ENCODE measurements at places on chromosomes 2 and 18.

DNA sequence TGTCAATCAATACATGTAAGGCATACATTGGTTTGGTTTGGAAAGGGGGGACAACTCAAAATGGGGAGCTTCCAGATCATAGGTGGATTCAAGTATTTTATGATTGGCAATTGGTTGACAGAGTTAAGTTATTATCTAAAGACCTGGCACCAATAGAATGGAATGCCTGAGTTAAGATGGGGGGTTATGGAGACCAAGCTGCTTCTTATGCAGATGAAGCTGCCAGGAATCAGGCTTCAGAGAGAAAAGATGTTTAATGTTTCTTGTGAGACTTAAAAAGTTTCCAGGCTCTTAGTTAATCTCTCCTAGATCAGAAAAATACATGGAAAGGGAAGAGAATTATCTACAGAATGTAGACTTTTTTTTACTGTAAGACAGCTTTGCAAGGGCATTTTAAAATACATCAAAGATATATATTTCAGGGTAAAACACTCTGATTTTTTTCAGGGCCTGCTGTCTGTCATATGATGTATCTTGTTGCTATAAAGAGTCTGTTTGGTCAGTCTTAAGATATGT lies 1343.2 kb upstream of the LRRTM1 start:
- DNase-seq = no peak

DNA sequence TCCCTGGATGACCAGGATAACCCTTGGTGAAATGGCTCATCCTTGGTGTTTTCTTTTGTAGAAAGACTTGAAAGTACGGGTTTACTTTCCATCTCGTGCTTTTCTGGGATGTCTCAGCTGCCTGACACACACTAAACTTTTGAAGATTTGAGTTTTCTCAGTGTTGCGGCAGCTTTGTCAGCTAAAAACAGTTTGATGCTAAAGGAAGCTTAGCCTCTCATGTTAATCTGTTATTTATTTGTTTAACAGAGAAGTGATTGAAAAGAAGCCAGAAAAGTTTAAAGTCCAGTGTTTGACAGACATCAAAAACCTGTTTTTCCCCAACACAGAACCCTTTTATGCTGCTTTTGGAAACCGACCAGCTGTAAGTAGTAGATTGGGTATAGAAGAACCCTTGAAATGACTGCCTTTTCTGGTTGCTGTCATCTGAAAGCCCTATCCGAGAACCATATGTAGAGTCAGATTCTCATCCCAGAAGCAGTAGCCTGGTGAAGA lies 72.8 kb downstream of the LPIN1 start:
- DNase-seq = no peak

DNA sequence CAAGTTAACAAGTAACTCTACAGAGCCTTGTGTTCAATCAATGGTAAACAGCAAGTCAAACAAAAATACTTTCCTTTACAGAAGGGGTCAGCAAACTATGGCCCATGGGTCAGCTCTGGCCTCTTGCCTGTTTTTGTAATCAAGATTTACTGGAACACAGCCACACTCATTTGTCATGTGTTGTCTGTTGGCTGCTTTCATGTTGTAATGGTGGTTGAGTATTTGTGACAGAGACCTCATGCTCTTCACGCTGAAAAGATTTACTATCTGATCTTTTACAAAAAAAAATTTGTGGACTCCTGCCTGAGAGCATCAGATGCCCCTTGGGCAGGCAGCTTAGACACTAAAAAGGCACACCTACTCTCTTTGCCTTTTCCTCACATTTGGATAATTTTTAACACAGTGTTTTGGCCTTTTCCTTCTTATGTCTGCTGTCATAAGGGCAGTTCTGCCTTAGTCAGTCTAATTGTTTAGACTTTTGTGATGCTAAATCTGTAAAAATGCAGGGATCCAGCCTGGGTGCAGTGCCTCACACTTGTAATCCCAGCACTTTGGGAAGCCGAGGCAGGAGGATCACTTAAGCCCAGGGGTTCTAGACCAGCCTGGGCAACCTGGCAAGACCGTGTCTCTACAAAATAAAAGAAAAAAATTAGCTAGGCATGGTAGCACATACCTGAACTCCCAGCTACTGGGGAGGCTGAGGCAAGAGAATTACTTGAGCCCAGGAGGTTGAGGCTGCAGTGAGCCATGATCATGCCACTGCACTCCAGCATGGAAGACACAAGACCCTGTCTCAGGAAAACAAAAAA lies 18.3 kb downstream of the IL1B start:
- DNase-seq = no peak

DNA sequence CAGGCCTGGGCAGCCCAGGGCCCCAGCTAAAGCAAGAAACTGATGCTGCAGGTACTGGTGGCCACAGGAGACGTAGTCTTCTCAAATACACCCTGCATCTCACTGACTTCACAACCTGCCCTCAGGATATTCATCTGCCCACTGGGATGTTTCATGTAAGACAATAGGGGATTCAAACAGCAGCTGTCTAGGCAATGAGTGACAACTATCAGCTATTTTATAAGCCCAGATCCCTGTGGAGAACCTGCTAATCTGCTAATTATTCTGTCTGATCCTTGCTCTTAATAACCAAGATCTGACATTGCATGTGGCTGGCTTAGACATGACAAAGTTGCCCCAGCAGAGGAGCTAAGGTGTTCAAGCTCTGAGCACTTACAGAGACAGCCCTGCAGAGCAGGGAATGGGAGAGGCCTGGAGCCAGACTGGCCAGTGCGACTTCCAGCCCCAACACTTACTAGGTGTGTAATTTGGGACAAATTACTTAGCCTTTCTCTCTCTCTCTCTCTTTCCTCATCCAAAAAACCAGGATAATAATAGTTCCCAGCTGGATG lies 28.6 kb downstream of the SIGLEC15 start:
- DNase-seq = no peak

GRCh38 chr18:75257605-75258004 lies 47.0 kb downstream of the TSHZ1 start:
- DNase-seq = no peak

DNA sequence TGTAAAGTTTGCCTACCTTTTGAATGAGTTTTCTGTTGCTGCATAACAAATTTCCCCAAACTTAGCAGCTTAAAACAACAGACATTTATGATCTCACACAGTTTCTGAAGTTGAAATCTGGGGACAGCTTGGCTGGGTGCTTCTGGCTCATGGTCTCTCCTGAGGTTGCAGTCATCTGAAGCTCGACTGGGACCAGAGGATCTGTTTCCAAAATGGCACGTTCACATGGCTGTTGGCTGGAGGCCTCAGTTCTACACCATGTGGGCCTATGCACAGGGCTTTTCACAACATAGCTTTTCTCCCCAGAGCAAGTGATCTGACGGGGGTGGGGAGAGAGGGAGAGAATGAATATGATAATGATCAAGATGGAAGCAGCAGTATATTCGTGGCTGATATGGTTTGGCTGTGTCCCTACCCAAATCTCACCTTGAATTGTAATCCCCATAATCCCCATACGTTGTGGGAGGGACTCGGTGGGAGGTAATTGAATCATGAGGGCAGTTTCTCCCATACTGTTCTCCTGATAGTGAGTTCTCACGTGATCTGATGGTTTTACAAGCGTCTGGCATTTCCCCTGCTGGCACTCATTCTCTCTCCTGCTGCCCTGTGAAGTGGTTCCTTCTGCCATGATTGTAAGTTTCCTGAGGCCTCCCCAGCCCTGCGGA lies 3.5 kb downstream of the RALB start:
- no peak for DNase-seq

DNA sequence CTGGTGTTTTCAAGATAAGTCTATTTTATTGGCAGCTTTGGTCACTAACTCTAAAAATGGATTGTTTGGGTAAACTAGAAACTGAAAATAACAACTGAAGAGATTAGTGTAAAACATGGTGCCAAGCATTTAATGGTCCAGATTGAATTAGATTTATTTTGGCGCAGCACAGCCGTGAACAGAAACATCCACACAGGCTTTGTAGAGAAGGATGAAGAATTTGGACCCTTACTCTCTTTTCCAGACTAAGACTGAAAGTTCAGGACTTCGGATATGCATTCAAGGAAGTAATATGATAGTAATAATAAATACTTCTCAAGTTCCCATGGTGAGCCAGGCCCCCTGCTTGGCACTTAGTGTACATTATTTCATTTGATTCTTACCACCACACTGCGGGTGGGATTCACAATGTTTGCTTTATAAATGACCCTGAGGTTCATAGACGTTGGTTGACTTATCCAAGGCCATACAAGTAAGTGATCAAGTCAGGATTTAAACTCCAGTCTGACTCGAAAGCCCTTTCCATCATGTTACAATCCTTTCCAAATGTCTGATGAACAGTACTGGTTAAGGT lies 54.2 kb upstream of the ITGB6 start:
- no peak for DNase-seq

DNA sequence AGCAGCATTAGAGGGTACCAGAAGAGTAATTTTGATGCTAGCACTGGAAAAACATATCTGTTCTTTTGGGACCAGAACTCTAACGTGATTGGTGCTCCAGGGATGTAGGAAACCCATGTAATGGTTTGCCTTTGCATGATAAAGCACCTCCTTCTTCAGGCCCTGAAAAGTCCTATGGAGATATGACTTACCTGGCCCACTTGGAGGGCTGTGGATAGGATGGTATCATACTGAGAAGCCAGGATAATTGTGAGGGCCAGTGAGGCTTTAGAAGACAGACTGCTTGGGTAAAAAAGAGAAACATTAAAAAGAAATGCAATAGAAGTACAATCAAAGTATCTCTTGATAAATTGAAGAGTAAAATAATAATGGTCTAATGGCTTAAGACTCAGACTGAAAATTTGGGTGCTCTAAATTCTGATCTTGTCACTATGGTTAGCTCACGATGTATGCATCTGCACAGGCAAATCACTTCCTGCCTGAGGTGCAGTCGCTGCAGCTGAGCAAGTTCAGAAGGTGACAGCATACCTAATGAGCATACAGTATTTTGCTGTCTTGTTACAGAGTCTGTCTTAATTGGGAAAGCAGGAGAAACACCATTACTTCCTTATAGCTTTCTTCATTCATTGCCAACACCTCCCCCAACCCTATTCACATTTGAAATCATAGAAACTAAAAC lies 371.5 kb downstream of the NUP35 start:
- no peak for DNase-seq
